ENCODE measurements at places on chromosomes 2 and 18. TPM values are rescaled to one million over a fixed set of nuclear protein-coding genes. Genes with fewer than 3 reads are reported as not detected.

- DNase-seq = no peak
Observed at GRCh38 chr2:200408428-200409316, 101.2 kb downstream of the KCTD18 start.

DNA sequence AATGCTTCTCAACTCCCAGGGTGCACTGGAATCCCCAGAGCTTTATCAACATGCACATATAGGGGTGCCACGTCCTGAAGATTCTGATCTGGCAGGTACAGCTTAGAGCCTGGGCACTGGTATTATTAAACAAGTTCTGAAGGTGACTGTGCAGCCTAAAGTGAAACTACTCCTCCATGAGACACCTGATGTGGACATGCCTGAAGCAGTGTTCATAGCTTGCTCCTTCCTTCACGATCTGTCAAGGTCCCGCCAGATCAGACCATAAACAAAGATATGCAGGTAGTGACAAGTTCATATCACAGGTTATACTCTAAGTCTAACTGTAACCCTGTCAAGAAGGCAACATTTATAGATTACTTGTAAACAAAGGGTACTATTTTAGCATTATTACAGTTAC lies 65.3 kb upstream of the DNER start:
- DNase-seq = no peak

DNA sequence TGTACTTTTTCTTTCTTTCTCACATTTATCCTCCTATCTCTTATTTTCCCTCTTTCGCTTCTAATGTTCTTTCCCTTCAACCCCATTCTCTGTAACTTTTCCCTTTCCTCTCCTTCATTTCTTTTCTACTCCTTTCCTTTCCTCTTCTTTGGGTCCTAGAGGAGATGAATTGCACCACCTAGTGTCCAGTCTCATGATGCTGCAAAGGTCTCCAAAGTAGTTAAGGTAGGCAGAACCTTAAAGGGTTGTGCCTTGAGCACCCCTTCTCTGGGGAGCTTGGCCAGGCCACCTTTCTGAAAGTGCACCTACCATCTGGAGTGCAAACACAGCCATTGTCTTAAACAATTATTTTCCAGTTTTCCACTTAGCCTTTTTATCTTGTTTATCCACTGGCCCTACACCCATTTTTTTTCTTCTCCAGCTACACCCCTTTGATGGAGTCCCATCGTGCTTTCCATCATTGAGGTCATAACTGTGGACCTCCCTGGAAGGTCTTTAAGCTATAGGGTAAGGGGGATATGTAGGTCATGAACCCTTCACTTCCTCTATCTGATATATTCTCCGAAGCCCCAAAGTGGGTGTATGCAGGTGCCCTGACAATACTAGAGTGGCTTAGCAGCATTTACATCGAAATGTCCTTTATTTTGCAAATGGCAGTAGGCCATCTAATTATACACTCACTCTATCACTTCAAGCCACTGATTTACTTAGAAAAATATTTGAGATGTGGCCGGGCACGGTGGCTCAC lies 155.9 kb downstream of the ESCO1 start:
- peak; percentile 73 for DNase-seq

DNA sequence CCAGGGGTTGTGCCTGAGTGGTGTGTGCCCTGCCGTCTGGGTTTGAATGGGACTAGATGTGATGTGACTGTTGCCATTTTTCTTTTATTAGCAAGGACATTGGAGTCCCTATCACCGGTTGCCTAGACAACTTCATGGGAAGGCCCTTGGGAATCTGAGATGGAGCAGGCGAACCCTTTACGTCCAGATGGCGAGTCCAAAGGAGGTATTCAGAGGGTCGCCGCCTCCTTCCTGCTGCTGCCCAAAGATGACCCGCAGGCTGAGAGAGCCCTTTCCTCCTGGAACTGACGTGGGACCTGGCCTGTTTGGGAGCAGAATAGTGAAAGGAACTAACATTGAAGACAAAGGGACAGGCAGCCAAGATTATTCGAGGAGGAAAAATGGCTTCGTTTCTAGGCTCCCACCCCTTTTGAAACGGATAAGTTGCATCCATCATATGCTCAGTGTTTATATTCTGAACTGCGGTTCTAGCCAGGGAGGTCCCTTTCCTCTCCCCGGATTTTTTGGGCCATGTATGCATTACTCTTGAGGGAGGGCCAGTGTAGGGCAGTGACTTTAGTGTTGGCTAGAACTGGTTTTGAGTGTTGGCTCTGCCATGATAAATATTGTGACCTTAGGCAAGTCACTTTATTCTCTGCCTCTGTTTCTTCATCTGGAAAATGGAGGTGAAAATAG lies 673 bp downstream of the CENPO start:
- DNase-seq = peak; percentile 65

GRCh38 chr2:109689182-109689930 lies 75.2 kb downstream of the SOWAHC start:
- DNase-seq = peak; percentile 96

DNA sequence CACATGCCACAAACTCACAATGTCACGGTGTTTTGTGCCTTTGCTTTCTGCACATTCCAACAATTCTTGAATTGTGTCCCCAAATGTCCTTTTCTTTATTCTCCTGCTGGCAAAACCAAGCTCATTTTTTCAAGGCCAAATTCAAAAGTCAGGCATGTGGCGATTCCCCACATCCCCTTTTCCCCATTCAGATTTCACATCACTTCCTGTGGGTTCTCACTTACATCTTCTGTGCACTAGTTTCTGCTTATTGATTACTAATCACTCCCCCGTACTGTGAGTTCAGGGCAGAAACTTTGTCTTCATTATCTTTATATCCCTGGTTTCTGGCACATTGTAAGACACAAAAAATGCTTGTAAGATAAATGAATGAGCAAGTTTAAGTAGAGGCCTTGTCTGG lies 69.2 kb downstream of the AP1S3 start:
- DNase-seq = no peak

IL18R1 gene
- 35.5 TPM for total RNA-seq

CCL20 gene
- 46.8 TPM for total RNA-seq
